NCI-H1092 (cell line): ENCODE measurements at places on chromosomes 4 and X.

DNA sequence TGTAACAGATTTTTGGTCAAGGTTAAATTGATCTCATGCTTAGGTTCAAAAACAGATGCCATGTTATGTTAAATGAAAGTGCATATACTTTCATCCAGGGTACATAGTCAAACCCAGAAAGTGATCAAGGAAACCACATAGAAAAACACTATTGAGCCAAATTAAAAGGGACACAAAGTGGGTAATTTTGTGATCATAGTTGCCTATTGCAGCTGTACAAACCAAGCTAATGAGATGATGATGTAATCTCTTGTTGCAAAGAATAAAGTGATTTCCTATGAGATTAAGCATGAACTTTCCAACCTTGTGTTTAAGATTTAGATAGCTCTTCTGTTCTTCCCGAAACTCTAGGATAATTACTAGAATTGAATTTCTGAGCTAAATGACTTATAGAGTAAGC, 20.2 kb upstream of the LIMCH1 start:
- DNase-seq: no peak

DNA sequence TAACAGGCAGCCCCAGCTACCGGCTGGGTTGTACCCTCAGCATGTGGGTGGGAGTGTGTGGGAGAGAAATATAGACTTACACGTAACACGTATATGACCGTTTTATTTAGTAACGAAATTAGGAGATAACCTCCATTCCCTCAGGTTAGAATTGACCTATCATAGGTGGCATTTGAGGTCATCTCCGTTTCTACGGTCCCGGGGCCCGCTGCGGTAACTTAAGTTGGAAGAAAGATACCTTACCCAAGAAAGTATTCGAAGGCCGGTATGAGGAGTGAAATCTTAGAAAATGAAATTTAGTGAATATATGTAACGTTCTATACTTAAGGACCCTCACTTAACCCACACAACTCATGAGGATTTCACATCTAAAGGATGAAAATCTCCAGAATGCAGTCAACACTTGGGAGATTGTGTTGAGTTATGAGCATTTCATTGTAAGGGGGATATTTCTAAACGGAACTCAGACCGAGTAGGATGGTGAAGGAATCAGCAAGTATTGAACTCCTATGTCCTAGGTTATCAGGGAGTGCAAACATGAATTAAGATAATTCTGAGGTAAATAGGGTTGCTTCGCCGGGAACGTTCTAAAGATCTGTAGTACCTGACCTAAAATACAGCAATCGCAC, 891 bp downstream of the CISD2 start:
- DNase-seq: no peak

DNA sequence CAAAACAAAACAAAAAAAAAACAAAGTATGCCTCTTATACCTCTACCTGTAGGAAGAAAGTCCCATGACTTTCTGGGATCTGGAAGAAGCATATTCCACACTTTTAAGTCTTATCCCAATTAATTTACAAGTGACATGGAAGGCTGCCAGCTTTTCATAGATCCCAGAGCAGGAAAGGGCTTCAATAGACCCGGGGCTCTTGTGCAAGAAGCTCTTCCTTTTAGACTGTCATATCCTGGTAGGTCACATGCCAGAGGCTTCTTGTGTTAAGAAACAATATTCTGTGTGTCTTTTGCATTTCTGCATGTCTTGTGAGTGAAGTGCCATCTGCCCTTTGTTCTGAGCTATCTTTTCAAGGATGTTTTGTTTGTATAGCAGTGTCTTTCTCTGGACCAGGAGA, 84.4 kb upstream of the PHOX2B start:
- no peak for DNase-seq

DNA sequence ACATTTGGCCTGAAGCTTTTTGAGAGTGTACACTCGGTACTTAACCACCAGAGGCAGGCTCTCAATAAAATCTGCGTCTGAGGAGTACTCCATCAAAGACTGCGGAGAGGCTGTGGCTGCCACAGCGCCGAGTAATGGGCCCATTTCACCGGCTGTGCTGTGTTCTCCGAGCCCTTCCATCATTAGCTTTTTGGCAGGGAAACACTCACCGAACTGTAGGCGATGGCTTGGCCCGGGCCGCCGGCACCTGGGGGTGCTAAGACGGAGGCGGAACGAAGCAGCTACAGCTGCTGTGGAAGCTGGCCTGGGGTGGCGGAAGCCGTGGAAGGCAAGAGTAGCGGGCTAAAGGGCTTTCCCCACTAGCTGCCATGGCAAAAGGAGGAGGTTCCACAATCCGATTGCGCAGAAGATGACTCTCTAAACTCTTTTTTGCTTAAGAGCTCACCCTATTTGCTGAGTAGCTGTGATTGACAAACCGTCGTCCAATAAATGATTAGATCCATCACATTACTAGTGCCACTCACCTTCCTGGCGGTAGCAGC, 48.5 kb upstream of the PABPC1L2A start:
- no peak for DNase-seq

GRCh38 chr4:173370130-173370476, 651 bp upstream of the SAP30 start:
- no peak for DNase-seq

DNA sequence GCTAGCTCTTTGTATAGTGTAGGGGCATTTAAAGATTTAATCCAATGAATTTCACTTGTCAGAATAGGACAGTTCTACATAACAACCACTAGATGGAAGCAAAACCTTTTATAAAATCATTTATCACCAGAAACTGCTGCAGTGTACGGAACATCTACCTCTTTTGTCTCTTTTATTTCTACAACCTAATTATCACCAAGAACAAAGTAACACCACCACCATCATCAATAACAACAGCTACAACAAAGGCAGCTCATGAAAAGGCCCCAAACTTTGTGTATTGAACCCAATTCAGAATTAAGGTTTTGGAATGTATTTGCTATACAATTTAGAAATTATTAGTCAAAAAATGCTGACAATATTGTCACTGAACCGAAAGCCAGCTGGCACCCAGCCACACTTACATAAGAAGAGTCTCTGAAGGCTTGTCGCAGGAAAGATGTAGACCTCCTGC, 260.9 kb upstream of the RPS6KA3 start:
- DNase-seq: no peak

DNA sequence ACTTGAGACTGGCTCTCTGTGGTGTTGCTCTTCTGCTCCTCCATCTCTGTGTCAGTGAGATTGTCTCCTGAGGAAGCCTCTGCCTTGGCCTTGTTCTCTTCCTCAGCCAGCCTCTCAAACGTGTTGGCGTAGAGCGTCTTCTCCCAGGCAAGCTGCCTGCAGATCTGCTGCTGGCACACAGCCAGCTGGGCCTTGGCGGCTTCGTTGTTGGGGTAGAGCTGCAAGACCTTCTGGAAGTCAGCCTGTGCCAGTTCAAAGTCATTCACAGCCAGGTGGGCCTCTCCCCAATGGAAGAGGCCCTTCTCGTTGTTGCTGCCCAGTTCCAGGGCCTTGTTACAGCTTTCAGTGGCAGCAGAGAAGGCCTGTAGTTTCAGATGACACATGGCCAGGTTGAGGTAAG, 159.1 kb downstream of the NDST3 start:
- no peak for DNase-seq

- no peak for DNase-seq
These were observed 94.9 kb upstream of the WDR17 start for GRCh38 chr4:175970724-175971123.

- DNase-seq: no peak
These were observed 49.8 kb downstream of the PDHA2 start for GRCh38 chr4:95889662-95890061.
